Amniotic stem cell (primary cell): ENCODE measurements at places on chromosomes 5 and 9.

DNA sequence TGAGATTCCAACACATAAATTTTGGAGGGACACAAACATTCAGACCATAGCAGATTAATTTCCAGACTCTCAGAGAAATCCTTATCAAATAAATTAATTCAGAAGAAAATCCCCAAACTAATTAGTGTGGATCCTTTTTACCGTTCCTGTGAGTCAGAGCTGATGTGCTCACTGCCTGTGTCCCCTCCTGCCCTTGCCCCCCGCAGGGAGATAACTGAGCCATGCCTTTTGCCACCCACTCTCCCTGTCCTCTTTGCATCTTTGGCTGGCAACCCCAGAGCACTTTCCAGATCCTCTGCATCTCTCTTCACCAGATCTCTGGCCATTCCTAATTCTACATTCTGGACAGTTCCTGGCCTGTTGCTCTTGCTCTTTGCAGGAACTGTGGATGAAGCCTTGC, 135.4 kb upstream of the MAP1B start:
- no peak for DNase-seq

DNA sequence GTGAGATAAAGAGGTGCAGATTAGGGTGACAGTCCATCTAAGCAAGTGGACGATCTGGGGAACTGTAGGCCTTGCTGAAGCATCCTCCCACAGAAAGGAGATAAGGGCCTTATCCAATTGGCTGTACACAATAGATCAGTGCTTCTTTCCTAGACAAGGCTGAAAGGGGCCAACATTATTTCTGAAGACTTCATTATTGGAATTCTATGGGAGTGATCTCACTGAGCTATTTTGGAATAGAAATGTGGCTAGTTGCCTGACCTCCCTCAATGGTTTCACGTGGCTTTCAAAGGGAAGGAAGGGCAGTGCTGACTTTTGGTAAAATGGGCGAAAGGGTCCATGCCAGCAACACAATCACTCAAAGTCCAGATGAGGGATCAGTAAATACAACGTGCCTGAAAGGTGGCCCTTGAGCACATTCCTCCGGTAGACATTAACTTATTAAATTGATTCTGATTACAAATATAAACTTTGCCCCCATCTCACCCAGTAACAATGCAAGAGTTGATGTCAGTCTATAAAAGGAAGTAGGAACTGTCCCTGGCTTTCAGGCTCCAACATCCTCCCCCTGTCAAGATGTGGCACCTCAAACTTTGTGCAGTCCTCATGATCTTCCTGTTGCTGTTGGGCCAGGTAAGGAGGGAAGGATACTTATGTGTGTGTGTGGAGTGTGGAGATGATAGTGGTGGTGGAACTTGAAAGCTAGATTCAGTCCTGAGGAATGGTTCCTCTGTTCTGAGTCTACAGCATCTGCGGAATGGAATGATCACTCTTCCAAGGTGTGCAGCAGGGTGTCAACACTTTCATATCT, at the start of gene LEAP2:
Gene LEAP2, plus strand, starts transcription at position 550 of the 811 bp plus-strand sequence. Its CDS starts 27 bp downstream, at position 577.
- DNase-seq: no peak

DNA sequence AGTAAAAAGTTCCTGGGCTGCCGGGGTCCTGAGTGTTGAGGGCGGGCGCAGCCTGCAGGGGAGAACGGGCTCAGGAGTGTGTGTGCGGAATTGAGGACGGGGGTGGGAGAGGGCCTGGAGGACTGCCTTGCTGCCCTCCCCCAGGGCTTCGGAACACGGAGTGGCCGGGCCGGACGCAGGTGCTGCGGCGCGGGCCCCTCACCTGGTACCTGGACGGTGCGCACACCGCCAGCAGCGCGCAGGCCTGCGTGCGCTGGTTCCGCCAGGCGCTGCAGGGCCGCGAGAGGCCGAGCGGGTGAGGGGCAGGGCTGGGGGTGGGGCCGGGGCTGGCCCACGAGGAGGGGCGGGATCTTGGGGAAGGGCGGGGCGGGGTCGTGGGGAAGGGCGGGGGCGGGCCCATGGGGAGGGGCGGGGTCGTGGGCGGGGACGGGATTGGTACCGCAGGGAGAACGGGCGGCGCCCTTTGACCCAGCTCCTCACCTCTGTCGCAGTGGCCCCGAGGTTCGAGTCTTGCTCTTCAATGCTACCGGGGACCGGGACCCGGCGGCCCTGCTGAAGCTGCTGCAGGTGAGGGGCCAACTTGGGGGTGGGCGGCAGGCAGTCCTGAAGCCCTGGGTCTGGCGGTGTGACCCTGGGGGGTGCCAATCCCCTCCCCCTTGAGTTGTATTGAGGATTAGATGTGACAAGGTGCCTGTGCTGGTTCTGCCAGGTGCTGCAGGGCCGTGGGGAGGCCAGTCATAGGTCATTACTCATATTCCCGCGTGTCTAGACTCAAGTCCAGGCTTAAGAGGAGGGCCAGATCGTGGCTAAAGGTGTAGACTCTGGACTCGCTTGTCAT, 7.1 kb downstream of the FPGS start:
- DNase-seq: no peak

DNA sequence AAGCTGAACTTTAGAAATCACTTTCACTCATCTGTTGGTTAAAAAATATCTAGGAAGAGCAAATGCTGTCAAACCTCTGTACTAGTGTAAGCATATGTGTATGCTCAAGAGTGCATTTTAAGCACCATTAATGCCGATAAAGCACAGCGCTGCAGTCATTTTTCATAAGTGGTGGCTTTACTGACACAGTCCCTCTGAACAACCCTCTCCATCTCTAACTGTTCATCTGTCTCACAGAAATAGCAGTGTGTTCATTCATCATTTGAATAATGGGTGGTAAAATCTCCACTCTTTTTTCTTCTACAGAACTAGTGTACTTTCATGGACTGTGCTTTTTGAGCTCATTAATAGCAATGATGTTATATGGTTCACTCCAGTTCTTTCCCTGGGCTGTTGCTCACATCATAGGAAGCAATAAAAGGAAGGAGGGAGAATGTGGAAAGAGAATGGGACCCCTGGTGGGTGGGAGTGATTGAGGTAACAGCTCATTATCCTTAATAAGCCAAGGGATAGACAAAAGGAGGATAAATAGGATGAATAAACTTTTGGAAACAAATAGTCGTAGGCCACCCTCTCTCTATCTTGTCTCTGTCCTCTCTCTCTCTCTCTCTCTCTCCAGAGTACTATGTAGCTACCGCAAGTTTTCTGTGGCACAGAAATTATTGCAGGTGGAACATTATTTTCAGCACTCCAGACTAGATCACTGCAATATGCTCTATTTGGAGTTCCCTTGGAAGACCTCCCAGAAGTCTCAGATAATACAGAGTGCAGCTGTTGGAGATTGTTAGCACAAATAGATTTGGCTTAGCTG, 117.9 kb upstream of the PRDM9 start:
- DNase-seq: no peak

- no peak for DNase-seq
Measured at GRCh38 chr9:116219686-116220085, 66.1 kb downstream of the PAPPA start.

- no peak for DNase-seq
Measured at GRCh38 chr5:103211576-103212561, 46.7 kb upstream of the MACIR start.

DNA sequence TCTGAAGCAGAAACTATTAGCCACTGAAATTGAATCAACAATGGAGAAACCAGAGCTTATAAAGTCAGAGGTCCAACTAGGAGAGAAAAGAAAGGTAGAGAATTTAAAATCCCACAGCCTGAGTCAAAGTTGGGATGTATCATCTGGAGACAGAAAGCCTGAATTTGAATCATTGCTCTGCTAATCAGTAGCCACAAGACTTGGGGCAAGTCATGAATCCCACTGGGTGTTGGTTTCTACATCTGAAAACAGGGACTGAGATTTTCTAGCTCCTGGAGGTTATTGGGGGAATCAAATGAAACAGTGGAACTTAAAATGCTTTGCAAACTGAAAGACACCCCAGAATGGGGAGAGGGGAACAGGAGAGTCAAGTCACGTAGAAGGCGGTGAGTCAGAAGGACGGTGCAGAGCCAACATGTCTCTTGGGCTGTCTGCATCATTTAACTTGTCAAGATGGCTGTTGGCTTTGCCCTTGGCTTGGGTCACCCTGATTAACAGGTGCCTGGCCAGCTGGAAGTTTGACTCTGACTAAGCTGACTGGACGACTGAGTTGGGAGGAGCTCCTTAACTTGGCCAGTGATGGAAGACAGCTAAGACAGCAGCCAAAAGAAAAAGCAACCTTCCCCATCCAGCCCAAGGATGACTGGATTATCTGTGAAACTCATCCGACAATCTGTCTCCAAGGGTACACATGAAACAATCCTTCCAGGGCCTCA, 60.6 kb upstream of the ADRA1B start:
- no peak for DNase-seq

GRCh38 chr5:151405334-151406160, 41.9 kb upstream of the SLC36A1 start:
- DNase-seq: no peak
